ENCODE measurements at places on chromosomes 1 and 21.

DNA sequence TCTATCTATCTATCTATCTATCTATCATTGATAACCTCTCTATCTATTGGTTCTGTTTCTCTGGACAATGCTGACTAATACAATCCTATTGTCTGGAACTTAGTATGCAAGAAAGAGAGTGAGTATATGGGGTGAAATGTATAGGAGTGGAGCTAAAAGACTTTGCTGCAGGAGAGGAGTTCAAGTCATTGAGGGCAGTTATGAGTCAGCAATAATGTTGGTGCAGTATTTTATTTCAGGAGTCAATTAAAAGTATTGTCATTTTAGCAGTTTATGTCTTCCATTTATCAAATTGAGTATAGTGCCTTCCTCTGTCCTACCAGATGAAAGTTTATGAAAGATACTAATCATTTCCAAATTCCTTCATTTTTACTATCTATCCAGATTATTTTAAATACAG is 55.8 kb downstream of the MAP3K7CL start:
- no peak for DNase-seq

DNA sequence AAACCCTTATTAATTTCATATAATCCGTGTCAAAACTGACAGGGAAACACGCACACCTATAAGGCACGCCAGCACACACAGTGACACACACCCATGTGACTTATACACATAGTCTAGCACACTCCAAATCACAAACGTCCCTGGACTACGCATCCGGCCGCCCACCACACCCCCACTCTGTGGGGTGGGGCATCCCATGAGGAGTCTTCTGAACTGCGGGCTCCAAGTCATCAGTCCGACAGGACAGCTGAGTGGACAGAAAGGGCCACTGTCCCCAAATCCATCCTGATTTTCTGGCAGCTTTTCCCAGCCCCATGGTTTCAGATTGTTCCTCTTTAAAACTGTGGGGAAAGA is 829 bp downstream of the PEA15 start:
- DNase-seq: no peak

DNA sequence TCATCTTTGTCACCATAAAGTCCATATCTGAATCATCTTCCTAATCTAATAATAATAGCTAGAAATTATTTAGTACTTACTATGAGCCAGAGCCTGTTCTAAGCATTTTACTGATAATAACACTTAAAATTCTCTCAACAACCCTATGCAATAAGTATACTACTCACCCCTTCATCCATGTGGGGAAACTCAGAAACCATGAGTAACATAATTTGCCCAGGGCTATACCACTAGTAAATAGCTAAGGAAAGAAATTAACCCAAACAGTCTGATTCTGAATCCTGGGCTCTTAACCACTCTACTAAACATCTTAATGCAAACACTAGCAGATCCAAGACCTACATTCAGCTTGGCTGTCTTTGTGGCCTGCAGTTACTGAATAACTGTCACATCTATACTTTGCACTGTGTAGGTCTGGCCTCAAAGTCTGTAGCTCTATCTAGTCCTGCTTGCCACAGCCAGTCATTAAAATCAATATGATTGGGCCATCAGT is 394.8 kb upstream of the ESRRG start:
- DNase-seq: no peak

- DNase-seq: no peak
Observed at GRCh38 chr1:214120951-214121350, 133.2 kb downstream of the PROX1 start.

GRCh38 chr21:42219606-42220137 is 732 bp downstream of the ABCG1 start:
- DNase-seq: no peak

DNA sequence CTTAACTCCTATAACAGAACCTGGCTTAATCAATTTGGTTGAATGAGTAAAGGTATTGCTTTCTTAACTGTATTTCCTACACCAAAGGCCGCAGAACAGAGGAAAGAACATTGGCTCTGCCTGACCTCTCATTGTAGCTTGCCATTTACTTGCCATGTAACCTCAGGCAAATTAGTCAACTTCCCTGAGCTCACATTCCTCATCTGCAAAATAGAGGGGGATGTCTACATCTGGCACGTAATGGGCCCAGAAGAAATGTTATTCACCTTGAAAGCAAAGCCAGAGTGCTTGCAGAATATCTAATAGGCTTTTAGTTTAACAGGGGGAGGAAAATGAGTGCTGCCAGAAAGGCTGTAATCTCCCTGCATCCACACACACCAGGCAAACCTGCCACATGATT is 44.3 kb downstream of the LAMC2 start:
- DNase-seq: no peak

GRCh38 chr21:15514073-15514946 is 215.5 kb upstream of the USP25 start:
- DNase-seq: no peak
